ENCODE measurements at places on chromosomes 7 and 10.

DNA sequence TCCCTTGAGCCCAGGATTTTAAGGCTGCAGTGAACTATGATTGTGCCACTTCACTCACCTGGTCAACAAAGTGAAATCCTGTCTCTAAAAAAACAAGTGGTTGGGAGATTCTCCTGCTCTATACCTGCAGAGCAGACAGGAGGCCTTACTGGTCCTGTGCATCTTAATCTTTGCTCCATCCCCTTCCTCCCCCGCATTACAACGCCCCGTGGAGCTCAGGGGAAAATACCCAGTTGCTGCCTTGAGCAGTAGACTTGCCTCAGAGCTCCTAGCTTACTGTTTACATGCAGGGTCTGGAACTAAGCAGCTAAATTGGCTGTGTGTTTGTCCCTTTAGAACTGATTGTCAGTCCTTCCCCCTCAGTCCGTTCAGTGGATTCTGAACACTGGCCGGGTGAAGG, 123.8 kb upstream of the KMT2E start:
- no peak for DNase-seq

DNA sequence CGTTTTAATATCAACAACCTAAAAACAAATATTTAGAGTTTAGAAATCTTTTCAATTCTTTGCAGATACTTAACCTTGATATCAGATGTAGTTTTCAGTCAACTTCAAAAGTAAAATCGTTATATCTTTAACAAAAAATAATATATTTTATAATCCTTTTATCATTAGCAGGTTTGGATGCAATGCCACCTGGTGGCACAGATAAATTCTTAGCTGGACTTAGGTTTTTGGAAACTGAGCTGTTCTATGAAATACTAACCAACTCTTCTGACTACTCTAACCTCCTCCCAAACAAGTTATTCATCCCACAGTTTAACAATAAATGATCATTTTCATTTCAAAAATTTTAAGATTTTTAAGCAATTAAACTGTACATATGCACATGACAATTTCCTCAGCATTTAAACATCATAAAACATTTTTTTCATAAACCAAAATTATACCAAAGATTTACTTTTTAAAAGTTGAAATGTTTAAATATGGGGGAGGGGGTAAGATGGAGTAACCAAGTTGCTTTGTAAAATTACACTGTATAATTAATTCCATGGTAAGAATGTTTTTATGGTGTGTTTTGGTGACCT, 56.9 kb downstream of the HIBADH start:
- no peak for DNase-seq

DNA sequence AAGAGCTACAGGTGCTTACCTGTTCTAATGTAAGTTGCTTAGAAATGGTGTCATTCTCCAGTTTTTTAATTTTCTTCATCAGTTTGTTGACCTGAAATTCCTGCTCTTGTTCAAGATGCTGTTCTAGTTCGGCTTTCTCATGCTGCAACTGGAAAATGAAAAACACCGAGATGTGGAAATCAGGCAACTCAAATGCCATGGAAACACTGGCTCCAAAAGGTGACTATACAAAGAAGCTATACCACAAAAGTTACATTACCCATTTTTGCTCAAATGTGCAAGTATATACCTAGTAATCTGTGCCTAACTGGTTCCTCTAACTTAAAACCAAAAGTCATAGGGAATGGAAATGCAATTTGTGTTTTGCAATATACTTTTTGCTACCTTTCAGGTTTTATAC, 73.8 kb downstream of the CCDC6 start:
- DNase-seq: no peak

DNA sequence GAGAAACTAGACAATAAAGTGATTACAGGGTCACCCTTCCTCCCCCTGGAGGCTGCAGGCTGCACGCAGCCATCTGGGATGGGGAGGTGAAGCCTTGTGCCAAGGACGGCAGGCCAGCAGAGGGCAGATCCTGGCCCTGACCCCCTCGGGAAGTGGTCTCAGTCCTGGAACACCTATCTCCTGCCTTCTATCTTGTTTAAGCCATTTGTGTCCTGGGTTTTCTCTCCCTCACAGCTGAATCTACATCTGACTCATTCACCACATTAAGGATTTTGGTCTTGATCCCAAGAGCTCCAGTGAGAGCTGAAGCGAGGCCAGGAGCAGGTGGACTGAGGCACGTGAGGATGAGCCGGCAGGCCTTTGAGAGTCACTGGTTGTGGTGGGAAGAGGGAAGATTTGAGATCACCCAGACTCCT, 16.4 kb upstream of the PARP12 start:
- DNase-seq: no peak

GRCh38 chr10:88986549-88987242, 3.9 kb upstream of the FAS start:
- DNase-seq: no peak

GRCh38 chr7:137798073-137798763, 48.6 kb downstream of the DGKI start:
- DNase-seq: no peak

- no peak for DNase-seq
Observed at GRCh38 chr10:44715136-44715535, 196.0 kb upstream of the TMEM72 start.

DNA sequence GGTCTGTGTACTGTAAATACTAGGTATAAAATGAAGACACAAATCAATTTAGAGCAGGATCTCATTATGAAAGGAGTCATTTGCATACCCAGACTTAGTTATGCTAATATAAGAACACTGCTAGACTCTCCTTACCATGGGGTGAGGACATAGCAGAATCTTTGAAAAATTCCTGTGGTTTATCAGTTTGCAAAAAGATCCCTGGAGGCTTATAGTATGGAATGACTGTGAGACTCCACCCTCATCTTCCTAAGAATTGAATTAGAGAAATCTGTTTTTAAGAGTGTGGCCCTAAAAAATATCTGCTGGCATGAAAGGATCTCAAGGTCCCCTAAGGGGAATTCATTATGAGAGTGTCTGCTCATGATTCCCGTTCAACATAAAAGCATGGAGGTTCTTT, 63.2 kb downstream of the WNT2 start:
- no peak for DNase-seq

GRCh38 chr7:27697861-27698430, 35.3 kb upstream of the HIBADH start:
- no peak for DNase-seq

DNA sequence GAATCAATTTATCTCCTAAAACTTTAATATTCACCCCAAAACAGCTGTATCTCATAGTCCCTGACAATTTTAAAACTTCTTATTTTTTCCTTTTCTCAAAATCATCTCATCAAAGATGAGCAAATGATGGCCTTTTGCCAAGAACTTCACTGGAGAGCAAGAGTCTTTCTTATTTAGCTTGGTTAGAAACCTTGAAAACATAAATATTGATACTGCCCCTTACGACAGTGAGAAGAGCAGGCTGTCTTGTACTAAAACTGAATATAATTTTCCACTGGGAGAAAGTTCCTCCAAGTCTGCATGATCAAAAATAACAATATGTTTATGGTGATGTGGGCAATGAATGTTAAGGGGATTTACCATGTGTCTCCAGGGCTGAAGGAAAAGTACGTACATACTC, 109.0 kb downstream of the COL28A1 start:
- DNase-seq: no peak

GRCh38 chr10:46268076-46268881, 18.5 kb upstream of the ANTXRL start:
- no peak for DNase-seq

DNA sequence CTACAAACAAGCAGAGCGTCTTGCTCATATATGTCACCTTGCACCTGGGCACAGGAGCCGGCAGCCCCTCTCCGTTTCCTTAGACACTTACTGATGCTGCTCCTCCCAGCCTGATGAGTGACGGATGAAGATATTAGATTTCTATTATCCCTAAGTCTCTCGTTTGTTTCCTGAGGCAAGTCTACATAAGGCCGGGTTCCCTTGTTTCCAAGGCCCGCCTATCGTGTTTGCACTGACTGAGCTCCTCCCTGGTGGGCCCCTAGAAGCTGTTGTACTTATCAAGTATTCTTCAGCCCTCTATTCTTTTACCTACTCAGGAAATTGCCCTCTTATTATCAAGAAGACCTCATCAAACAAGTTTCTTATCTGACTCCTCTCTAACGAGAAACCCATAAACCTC, 18.5 kb downstream of the SH3PXD2A start:
- DNase-seq: no peak

DNA sequence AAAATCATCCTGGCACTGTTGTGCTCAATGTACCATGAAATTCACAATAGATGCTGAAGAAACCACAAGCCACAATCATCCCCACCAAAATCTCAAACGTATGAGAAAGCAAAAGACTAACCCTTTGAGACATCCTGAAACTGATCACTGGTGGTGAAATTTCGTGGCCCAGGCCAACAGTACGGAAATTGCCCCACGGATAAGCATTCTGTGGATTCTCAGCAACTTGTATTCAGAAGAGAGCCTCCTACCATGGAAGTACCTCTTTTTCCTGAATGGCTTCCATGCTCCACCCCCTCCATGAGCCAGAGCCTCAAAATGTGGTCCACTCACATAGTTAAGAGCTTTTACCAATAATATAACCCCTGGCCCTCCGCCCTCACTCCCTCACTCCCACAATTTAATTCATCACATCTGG, 163.9 kb upstream of the AUTS2 start:
- no peak for DNase-seq

DNA sequence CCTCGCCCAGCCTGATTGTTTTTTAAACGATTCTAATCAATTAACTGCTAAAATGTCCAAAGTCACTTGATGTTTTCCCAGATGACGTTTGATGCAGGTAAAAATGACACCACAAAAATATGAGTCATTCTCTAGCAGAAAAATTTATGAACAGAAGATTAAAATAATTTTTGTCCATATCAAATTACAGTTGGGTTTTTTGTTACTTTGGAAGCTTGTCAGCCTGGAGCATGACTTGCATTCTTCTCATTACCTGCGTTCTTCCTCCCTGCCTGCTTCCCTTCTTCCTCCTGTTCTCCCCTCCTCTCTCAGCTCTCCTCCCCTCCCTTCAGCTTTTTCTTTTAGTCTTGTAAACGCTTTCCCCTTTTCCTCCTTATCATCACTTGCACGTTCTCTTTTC, 18.7 kb downstream of the IL15RA start:
- no peak for DNase-seq

GRCh38 chr10:27041196-27041595, 59.1 kb downstream of the ANKRD26 start:
- DNase-seq: no peak

Data from stimulated activated CD8-positive, alpha-beta memory T cell treated with anti-CD3 and anti-CD28 coated beads, Interleukin-12 subunit alpha, Interleukin-12 subunit beta, amount 100 ng/mL, for 4 hours (primary cell).